H9 (cell line): ENCODE measurements at places on chromosomes 6 and 20. TPM values are rescaled to one million over a fixed set of nuclear protein-coding genes. Genes with fewer than 3 reads are reported as not detected.

DNA sequence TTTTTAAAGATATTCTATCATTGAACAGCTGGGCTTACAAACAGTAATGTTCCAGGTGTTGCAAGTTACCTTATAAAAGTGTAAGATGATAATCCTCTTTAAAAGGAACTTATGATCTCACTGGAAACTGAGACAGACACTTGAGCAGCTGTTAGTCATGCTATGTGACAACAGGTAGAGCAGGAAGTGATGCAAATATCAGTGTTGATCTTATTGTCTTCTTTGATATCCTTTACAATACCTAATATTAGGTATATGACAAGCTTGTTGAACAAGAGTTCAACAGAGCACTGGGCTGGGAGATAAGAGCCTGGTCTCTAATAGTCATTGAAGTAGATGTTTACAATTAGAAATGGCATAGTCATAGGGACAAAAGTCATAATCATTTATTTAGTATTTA lies 150.0 kb downstream of the UBE3D start:
- H3K36me3 ChIP-seq, result peaks cover 10% of the 10 kb centered on the region
- no peak overlapping the region for H3K27ac ChIP-seq
- H3K4me1 ChIP-seq, result no peaks in the 10 kb centered on the region

DNA sequence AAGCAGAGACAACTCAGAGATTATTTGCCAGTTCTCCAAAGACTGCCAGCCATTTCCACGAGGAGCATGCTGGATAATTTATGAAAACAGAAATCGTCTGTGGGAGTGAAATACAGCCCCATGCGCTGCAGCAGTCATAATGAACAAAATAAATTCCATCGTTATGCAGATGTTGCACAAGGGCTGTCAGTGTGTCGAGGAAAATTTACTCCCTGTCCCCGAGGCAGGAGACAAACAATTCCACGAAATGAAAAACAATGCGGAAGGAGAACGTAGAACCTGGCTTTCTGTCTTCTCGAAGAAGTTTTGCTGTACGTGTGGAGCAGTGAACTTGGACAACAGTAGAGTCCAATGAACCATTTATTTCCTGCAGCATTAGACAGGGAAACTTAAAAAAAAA lies 399.4 kb downstream of the CD83 start:
- no peak overlapping the region for H3K4me3 ChIP-seq
- H3K27me3 ChIP-seq, result no peaks in the 10 kb centered on the region
- no peak overlapping the region for H3K27ac ChIP-seq
- no peak for DNase-seq
- H3K4me1 ChIP-seq, result no peaks in the 10 kb centered on the region

DNA sequence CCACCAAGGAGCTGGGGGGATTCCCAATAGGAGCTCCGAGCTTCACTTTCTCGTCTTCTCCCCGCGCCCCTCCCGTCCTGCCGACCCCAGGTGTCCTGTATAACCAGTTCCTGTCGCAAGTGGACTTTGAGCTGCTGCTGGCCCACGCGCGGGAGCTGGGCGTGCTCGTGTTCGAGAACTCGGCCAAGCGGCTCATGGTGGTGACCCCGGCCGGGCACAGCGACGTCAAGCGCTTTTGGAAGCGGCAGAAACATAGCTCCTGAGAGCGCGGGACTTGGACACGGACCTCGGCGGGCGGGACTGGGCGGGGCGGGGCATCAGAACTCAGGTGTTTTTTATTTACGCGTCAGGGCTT lies 340 bp upstream of the VARS2 start:
- H3K27ac ChIP-seq, result no peak overlapping the region
- no peaks in the 10 kb centered on the region for H3K27me3 ChIP-seq
- peaks cover 74% of the 10 kb centered on the region for H3K36me3 ChIP-seq
- H3K4me1 ChIP-seq, result peaks cover 2% of the 10 kb centered on the region; the same call in 1 of the 2 replicates

DNA sequence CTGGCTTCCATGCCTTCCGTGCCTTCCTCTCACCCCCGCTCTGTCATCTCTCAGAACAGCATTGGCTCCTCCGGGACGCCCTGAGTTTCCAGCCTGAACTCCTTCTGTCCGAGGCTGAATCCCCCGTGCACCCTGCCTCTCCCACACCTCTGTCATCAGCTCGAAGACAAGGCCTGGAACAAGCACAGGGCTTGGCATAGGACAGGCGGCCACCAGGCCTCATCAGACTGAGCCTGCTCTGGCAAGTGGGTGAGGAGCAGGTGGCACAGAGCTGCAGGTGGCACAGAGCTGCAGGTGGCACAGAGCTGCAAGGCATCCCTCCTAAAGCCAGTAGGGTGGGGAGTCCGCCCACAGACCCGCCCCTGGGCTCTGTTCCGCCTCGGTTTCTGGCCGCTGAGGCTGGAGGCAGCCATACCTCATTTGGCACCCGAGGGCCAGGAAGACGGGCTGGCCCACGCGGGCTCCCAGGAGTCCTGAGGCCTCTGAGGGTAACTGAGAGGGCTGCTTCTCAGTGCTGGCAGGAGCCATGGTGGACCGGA lies 60.2 kb downstream of the EZR start:
- no peak for DNase-seq
- no peak overlapping the region for H3K27ac ChIP-seq
- H3K4me3 ChIP-seq, result no peak overlapping the region

- no peak overlapping the region for H3K27ac ChIP-seq
- no peaks in the 10 kb centered on the region for H3K36me3 ChIP-seq
- no peaks in the 10 kb centered on the region for H3K27me3 ChIP-seq
Measured at GRCh38 chr6:89527634-89528033, 94.7 kb downstream of the ANKRD6 start.

DNA sequence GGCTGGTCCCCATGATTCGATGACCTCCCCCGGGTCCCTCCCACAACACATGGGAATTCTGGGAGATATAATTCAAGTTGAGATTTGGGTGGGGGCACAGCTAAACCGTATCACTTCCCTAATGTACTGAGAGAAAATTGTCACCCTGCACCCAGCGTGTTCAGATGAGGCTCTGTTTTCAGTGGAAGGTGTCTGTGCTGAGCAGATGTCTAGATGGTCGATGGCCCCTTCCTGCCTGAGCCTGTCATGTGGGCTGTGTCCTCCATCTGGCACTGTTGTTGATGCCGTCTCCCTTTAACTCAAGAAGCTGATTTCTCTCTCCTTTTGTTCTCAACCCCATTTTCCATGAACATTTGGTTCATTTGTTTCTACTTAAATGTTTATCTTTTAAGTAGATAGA lies 37.0 kb downstream of the TMEM181 start:
- no peaks in the 10 kb centered on the region for H3K27me3 ChIP-seq
- H3K4me3 ChIP-seq, result no peak overlapping the region
- H3K27ac ChIP-seq, result no peak overlapping the region

DNA sequence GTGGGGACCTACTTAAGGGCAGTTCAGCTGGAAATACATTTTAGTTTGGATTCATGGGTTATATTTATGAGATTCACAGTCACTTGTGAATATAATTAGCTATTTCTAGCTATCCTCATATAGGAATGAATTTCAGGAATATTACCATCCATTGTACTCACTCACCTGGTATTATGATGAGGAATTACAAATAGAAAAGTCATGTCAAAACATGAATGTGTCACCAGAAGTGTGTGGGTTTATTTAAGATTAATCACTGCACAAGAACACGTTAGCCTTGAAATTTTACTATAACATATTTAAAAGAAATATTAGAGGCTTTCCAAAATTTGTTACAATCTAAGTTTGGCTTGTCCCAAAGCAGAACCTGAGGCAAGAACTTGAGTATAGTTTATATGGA lies 510.5 kb downstream of the PHF3 start:
- H3K36me3 ChIP-seq, result no peaks in the 10 kb centered on the region
- no peak for DNase-seq
- H3K4me3 ChIP-seq, result no peak overlapping the region
- no peaks in the 10 kb centered on the region for H3K4me1 ChIP-seq
- H3K27ac ChIP-seq, result no peak overlapping the region
- no peaks in the 10 kb centered on the region for H3K27me3 ChIP-seq

DNA sequence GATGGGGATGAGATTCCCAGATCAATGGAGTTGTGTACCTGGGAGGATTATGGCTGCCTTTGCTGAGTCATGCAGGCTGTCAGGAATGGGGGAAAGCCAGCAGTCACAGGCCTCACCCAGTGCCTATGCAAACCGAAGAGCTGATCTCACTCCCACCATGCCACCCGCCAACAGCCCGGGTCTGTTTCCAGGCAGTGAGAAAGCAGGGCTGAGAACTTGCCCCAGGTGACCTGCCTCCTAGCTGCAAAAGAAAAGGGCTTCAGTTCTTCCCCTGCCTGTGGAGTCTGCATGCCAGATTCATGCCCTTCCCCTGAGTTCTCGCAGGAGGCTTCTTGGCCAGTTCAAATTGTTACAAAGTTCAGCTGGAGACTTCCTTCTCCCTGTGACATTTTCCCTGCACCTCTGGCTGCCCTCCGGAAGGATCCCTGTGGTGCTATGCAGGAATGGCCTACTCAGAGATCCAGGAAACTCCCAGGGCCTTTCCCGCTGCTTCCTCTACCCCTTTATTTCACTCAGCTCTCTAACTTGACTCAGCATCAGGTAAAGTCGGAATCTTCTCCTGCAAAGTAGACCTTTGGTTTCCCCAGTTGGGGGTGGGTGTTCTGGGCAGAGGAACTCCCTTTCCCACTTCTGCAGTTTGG lies 71.5 kb upstream of the B3GAT2 start:
- H3K27me3 ChIP-seq, result no peaks in the 10 kb centered on the region
- no peak overlapping the region for H3K4me3 ChIP-seq
- no peaks in the 10 kb centered on the region for H3K36me3 ChIP-seq
- no peaks in the 10 kb centered on the region for H3K4me1 ChIP-seq
- DNase-seq, result peak; percentile 73
- no peak overlapping the region for H3K27ac ChIP-seq

DNA sequence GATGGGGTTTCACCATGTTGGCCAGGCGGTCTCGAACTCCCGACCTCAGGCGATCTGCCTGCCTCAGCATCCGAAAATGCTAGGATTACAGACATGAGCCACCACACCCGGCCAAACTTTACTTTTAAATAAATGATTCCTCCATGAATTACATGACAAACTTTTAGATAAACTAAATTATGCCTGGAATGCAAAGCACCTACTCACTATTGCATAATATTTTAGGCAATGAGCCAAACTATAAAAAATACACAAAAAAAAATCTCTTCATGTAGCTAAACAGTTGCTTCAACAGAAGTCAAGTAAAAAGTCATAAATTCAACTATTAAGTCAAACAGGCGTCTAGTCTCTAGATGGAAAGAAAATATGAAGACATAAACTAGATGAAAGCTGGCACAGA lies 56.5 kb downstream of the PTPRK start:
- no peaks in the 10 kb centered on the region for H3K36me3 ChIP-seq
- no peak overlapping the region for H3K27ac ChIP-seq
- H3K27me3 ChIP-seq, result no peaks in the 10 kb centered on the region
- H3K4me3 ChIP-seq, result no peak overlapping the region
- DNase-seq, result no peak
- H3K4me1 ChIP-seq, result no peaks in the 10 kb centered on the region

Gene RIMS1
- total RNA-seq, result 0.83 and 1.2 TPM in 2 replicates

Gene CAGE1
- total RNA-seq, result 0.28 TPM in 1 of 2 replicates, not detected in the other

Gene EBF4
- 3.9 and 4.3 TPM in 2 replicates for total RNA-seq

Gene METTL24
- 0.35 and 0.61 TPM in 2 replicates for total RNA-seq

Gene SCAND1
- total RNA-seq, result 59.1 and 60.5 TPM in 2 replicates
